ENCODE measurements at places on chromosomes 16 and 17.

DNA sequence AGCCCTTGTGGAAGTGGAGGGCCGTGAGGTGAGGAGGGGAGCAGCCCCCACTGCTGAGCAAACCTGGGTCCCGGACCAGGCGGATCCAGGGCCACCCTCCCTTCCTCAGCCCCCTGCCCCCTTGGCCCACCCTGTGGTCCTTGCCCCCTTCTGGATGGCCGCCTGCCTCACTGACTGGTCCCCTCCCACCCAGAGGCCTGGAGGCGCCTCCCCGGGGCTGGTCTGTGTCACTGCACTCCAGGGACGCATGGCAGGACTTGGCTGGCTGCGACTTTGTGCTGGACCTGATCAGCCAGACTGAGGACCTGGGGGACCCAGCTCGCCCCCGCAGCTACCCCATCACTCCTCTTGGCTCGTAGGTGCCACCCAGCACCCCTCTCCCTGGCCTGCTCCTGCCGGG lies 19.2 kb upstream of the SMIM5 start:
- no peak for DNase-seq

GRCh38 chr17:78787444-78787843 lies 5.4 kb upstream of the CYTH1 start:
- no peak for DNase-seq

- DNase-seq: peak; percentile 38
Observed at GRCh38 chr16:19517424-19518089, 4.3 kb downstream of the GDE1 start.

GRCh38 chr16:4388271-4389021 lies 16.8 kb downstream of the VASN start:
- peak; percentile 93 for DNase-seq

- no peak for DNase-seq
Observed at GRCh38 chr17:56085576-56086267, 67.6 kb upstream of the ANKFN1 start.

- no peak for DNase-seq
Observed at GRCh38 chr16:21190013-21190412, 21.4 kb downstream of the ZP2 start.

DNA sequence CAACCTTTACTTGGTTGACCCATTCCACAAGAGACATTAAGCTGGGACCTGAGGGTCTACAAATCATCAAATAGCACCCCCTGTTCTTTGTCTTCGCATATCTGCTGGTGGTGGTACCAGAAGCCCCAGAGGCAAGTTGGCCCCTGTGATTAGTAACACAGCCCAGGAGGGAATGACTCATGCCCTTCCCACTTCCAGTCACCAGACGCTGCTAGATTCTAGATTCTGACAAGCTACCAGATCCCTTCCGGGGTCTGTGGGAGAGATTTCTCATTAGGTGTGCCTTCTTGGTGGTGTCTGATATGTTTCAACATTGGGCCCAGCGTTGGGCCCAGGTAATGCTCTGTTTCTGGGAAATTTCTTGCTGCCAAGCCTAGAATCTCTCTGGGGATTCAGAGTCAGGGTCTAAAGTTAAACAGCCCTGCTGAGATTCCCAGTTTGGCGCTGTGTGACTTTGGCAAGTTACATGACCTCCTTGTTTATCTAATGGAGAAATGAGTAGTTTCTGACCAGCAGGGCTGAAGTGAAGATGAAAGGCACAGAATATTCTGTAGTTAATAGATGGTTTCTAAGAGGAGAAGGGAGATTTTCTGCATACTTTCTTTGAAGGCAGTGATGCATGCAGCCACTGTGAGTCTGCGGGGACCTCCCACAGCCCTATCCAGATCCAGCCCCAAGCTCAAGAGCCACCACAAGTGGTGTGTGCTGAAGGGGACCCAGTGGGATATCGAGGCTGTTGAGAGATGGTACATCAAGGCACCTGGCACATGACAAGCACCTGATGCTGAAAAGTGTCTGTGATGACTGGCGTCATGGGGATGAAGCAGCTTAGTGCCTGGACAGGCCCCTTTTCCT lies 3.9 kb downstream of the TRPV2 start:
- peak; percentile 90 for DNase-seq

Data from fibroblast of skin of back (primary cell).